ENCODE measurements at places on chromosomes 11 and 22. TPM values are rescaled to one million over a fixed set of nuclear protein-coding genes. Genes with fewer than 3 reads are reported as not detected.
A peak's percentile ranks its signal among the peaks of the same experiment; 100 is the strongest.

GRCh38 chr22:21857481-21857914 lies 9.9 kb downstream of the MAPK1 start:
- H3K27ac ChIP-seq, result no peak overlapping the region
- peaks cover 72% of the 10 kb centered on the region for H3K4me1 ChIP-seq
- DNase-seq, result no peak
- peaks cover 15% of the 10 kb centered on the region for H3K36me3 ChIP-seq
- no peaks in the 10 kb centered on the region for H3K27me3 ChIP-seq

Gene SLC15A3
- total RNA-seq, result 6.9 TPM

DNA sequence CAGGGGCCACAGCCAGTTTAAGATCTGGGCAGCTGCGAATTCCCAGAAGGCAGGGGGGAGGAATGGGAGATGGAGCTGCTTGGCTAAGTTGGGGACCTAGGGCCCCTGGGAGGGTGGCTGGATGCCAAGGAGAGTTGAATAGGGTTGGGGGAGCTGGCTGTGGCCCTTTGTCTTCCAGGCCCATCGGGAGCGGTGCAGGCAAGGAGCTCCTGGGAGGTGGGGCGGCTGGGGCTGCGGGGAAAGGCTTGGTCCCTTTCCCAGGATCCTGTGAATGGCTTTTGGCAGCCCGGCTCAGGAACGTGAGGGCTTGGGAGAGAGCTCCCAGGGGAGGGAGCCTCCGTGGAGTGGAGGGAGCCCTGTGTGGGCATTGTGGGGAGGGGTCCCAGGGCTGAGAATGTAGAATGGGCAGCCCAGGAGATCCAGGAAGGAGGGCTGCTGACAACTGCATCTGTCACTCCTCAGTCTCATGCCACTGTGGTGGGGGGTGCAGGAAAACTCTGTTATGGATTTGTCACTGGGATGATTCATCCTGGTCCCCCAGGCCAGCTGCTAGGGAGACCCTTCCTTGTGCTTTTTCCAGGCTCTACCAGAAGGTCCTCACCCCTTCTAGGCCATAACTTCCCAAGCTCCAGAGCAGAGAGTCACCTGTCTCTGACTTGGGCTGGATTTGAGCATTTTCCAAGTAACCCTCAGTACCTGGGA lies 6.0 kb downstream of the FREY1 start:
- peak overlapping the region; percentile 55 for H3K4me3 ChIP-seq
- peaks cover 26% of the 10 kb centered on the region for H3K27me3 ChIP-seq
- H3K27ac ChIP-seq, result no peak overlapping the region

- H3K4me1 ChIP-seq, result no peaks in the 10 kb centered on the region
- DNase-seq, result no peak
- H3K27me3 ChIP-seq, result no peaks in the 10 kb centered on the region
Measured at GRCh38 chr22:23397008-23397612, 183.0 kb downstream of the IGLL1 start.

Gene KIAA1671
- total RNA-seq, result 11.0 TPM

DNA sequence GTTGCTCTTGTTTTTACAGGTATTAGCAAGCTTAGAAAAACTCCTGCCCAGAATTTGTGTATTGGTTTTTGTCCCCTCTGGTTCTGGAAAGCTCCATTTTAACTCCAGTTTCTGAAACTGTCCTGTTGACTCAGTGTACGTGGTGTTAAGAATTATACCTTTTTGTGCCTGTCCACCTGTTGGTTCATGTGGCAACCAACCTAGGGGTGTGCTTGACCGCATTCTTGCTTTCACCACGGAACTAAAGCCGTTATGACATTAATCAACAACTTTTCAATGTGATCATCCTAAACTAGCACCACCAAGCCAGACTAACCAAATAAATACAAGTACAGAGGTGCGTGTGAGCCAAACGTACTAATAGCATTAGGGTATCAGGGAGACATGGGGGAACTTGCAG lies 56.0 kb upstream of the PTH start:
- H3K27me3 ChIP-seq, result no peaks in the 10 kb centered on the region
- H3K4me3 ChIP-seq, result no peak overlapping the region
- no peak for DNase-seq
- H3K27ac ChIP-seq, result no peak overlapping the region
- H3K4me1 ChIP-seq, result no peaks in the 10 kb centered on the region
- no peaks in the 10 kb centered on the region for H3K36me3 ChIP-seq

Gene OR4C3
- total RNA-seq, result not detected

Gene HEPACAM
- not detected for total RNA-seq

- no peak for DNase-seq
- H3K36me3 ChIP-seq, result peaks cover 9% of the 10 kb centered on the region
- peaks cover 3% of the 10 kb centered on the region for H3K4me1 ChIP-seq
- no peak overlapping the region for H3K27ac ChIP-seq
- peaks cover 9% of the 10 kb centered on the region for H3K27me3 ChIP-seq
- H3K4me3 ChIP-seq, result no peak overlapping the region
Measured at GRCh38 chr22:30144391-30144790, 64.1 kb downstream of the HORMAD2 start.

GRCh38 chr11:12800032-12800671 lies 125.9 kb downstream of the TEAD1 start:
- H3K27me3 ChIP-seq, result peaks cover 63% of the 10 kb centered on the region
- H3K27ac ChIP-seq, result no peak overlapping the region
- no peak overlapping the region for H3K4me3 ChIP-seq
- H3K36me3 ChIP-seq, result no peaks in the 10 kb centered on the region
- DNase-seq, result no peak

Gene PGA3
- total RNA-seq, result not detected

GRCh38 chr11:24171869-24172268 lies 325.0 kb upstream of the LUZP2 start:
- no peaks in the 10 kb centered on the region for H3K36me3 ChIP-seq
- no peaks in the 10 kb centered on the region for H3K27me3 ChIP-seq
- no peak overlapping the region for H3K4me3 ChIP-seq

Gene FADD
- total RNA-seq, result 31.5 TPM

DNA sequence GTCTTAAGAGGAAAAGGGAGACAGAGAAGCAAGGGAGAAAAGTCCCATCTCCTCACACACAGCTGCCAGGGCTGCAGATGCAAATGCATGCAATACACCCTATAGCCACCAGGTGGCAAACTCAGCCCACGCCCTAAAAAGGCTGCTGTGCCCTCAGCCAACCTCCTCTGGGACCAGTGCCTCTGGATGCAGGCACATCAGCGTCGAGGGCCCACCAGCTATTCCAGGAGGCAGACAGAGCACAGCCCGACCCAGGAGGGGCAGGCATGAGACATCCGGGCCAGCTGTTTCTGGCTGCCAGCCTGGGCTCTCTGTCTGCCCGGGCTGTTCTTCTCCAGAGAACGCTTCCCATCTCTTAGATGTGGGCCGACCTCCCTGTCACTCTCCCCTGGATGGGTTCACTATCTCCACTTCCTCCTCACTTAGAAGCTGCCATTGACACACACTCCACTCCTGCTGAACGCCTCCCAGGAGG lies 39.7 kb downstream of the TPBGL start:
- peaks cover 26% of the 10 kb centered on the region for H3K4me1 ChIP-seq
- H3K27ac ChIP-seq, result no peak overlapping the region
- peak; percentile 64 for DNase-seq
- peaks cover 10% of the 10 kb centered on the region for H3K36me3 ChIP-seq
- H3K27me3 ChIP-seq, result no peaks in the 10 kb centered on the region
- H3K4me3 ChIP-seq, result no peak overlapping the region

Gene UCP3
- 1.1 TPM for total RNA-seq

DNA sequence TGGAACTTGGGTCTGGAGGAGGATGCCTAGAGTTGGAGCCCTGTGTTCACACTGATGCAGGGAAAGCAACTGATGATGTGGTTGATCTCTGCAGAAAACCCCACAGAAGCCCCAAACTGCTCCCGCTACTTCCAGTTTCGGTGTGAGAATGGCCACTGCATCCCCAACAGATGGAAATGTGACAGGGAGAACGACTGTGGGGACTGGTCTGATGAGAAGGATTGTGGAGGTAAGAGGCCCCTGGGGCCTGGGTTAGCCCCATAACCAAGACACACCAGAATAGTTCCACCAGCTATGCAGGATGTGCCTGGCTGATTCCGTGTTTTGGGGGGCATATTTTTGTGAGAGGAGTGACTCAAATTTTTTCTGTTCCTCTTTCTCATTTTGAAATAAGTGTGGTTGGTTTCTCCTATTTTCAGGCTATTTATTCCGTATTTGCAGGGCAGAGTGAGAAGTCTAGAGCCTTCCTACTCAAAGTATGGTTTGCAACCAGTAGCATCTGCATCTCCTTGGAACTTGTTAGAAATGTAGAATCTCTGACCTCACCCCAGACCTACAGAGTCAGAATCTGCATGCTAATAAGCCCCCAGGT lies 137.3 kb upstream of the SORL1-AS1 start:
- peaks cover 27% of the 10 kb centered on the region for H3K4me1 ChIP-seq
- peak overlapping the region; percentile 85 for H3K27ac ChIP-seq

Gene BCO2
- total RNA-seq, result 0.40 TPM

- no peak overlapping the region for H3K4me3 ChIP-seq
- peaks cover 46% of the 10 kb centered on the region for H3K27me3 ChIP-seq
- peaks cover 4% of the 10 kb centered on the region for H3K4me1 ChIP-seq
- H3K36me3 ChIP-seq, result no peaks in the 10 kb centered on the region
Measured at GRCh38 chr11:33923626-33924025, 31.8 kb upstream of the LMO2 start.

Gene GAS2
- total RNA-seq, result 1.9 TPM

GRCh38 chr11:102295045-102295444 lies 22.2 kb upstream of the BIRC3 start:
- H3K27ac ChIP-seq, result peak overlapping the region; percentile 59
- DNase-seq, result no peak
- H3K36me3 ChIP-seq, result peaks cover 6% of the 10 kb centered on the region
- peaks cover 33% of the 10 kb centered on the region for H3K4me1 ChIP-seq
- H3K4me3 ChIP-seq, result no peak overlapping the region

DNA sequence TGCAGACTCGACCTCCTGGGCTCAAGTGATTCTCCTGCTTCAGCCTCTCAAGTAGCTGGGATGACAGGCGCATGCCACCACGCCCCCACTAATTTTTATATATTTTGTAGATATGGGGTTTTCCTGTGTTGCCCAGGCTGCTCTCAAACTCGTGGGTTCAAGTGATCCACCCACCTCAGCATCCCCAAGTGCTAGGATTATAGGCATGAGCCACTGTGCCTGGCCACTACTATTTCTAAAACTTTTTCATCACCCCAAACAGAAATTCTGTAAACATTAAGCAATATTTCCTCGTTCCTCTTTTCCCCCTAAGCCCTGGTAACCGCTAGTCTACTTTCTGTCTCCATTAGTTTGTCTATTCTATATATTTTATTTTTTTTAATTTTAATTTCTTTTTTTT lies 9.0 kb upstream of the ATG16L2 start:
- H3K36me3 ChIP-seq, result peaks cover 15% of the 10 kb centered on the region
- H3K27me3 ChIP-seq, result no peaks in the 10 kb centered on the region
- no peak for DNase-seq

DNA sequence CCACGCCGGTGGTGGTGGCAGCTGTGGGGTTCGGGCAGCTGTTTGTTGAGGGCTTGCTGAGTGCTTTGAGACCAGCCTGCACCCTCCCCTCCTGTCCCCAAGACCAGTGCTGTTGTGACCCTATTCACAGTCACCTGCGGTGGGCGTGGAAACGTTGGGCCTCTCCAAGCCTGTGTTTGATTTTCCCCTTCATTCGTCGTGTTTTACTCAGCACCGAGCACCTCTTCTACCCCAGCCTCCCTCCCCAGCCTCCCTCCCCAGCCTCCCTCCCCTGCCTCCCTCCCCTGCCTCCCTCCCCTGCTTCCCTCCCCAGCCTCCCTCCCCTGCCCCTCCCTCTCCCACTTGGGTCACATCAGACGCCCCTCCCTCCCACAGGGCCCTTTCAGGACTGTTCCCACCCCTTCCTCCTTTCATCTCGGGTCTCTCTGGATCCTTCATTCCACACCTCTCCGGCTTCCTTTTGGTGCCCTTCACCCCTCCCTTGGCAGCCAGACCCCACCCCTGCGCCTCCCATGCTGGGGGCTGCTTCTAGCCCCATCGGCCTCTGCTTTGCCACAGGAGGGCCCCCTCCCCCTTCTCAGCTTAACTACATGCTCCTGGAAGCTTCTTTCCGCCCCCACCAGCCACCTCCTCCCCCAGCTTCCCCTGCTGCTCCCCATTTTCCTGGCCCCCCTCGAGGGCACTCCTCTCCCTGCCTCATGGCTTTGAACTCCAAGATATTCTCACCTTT lies 14.8 kb downstream of the FRMD8 start:
- H3K27ac ChIP-seq, result no peak overlapping the region
- H3K4me3 ChIP-seq, result no peak overlapping the region
- no peaks in the 10 kb centered on the region for H3K27me3 ChIP-seq

DNA sequence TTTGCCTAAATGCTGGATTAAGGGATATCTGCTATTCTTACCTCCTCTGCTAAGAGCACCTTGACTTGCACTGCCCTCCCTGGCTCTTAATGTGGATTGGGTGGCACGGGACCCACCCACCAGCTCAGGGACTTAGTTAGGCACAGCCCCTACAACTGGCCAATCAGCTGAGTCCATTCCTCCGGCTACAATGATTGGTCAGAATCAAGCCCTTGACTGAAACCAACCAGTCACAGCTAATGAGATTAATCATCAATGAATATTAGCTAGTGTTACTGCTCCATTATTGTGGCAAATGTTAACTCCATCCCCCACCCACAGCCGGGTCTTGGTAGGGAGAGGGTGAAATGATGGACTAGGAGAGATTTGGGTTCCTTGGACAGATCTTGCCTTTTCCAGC lies 328.0 kb downstream of the MN1 start:
- no peaks in the 10 kb centered on the region for H3K27me3 ChIP-seq
- no peak overlapping the region for H3K4me3 ChIP-seq
- H3K36me3 ChIP-seq, result no peaks in the 10 kb centered on the region
- no peaks in the 10 kb centered on the region for H3K4me1 ChIP-seq

DNA sequence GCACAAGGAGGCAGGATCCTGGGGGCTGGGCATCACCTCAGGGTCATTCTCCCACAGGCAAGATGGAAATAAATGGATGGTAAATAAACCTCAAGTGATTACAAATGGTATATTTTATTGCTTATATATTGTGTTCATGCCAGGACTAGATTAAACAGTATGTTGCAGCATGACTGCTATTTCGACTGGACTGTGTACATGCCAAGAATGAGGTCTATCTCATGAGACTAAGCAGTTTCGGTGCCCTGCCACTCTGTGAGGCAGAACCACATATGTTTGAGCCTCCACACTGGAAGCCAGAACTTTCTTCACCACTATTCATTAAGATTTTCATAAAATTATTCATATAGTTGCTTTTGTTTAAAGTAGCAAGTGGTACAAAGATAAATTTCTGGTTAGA lies 140.2 kb downstream of the DDX10 start:
- no peak for DNase-seq
- no peak overlapping the region for H3K4me3 ChIP-seq
- H3K27ac ChIP-seq, result no peak overlapping the region
- peaks cover 6% of the 10 kb centered on the region for H3K4me1 ChIP-seq
- no peaks in the 10 kb centered on the region for H3K27me3 ChIP-seq

- no peaks in the 10 kb centered on the region for H3K36me3 ChIP-seq
- peaks cover 4% of the 10 kb centered on the region for H3K4me1 ChIP-seq
- no peak overlapping the region for H3K27ac ChIP-seq
Measured at GRCh38 chr11:45665933-45666647, 668 bp upstream of the CHST1 start.

Gene LRRC4C
- not detected for total RNA-seq

- H3K4me3 ChIP-seq, result no peak overlapping the region
- peaks cover 12% of the 10 kb centered on the region for H3K27me3 ChIP-seq
- peaks cover 6% of the 10 kb centered on the region for H3K4me1 ChIP-seq
- no peaks in the 10 kb centered on the region for H3K36me3 ChIP-seq
Measured at GRCh38 chr11:129286813-129287212, 88.8 kb upstream of the BARX2 start.
